ENCODE measurements at places on chromosomes 4 and X. TPM values are rescaled to one million over a fixed set of nuclear protein-coding genes. Genes with fewer than 3 reads are reported as not detected.
A peak's percentile ranks its signal among the peaks of the same experiment; 100 is the strongest.

DNA sequence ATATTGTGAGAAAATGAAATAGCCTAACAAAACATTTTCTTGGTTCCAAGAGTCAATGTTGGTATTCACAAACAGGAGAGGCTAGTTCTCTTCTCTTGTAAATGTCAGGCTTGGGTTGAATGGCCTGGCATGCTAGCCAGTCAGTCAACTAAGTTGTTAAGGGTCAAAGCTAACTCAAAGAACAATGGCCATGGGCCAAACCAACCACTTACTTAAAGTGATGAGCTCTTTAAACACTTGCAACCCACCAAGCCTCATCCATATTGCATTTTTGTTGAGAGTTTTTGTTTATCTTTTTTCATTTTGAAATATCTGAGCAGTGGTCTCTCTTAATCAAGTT lies 394.5 kb downstream of the RAB28 start:
- no peak overlapping the region for H3K4me3 ChIP-seq
- H3K27ac ChIP-seq: no peak overlapping the region
- peaks cover 26% of the 10 kb centered on the region for H3K4me1 ChIP-seq
- no peaks in the 10 kb centered on the region for H3K36me3 ChIP-seq

DNA sequence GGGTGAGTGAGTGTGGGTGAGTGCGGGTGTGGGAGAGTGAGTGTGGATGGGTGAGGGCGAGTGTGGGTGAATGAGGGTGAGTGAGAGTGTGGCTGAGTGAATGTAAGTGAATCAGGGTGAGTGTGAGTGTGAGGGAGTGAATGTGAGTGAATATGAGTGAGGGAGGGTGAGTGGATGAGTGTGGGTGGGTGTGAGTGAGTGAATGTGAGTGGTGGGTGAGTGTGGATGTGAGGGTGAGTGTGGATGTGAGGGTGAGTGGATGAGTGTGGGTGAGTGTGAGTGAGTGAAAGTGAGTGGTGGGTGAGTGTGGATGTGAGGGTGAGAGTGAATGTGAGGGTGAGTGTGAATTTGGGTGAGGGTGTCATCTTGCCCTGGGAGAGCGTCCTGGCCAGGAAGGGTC lies 67.5 kb downstream of the TRIML1 start:
- H3K36me3 ChIP-seq: no peaks in the 10 kb centered on the region
- H3K4me3 ChIP-seq: no peak overlapping the region
- H3K27ac ChIP-seq: no peak overlapping the region
- H3K4me1 ChIP-seq: no peaks in the 10 kb centered on the region
- no peaks in the 10 kb centered on the region for H3K27me3 ChIP-seq

- no peaks in the 10 kb centered on the region for H3K4me1 ChIP-seq
- no peak for DNase-seq
- no peaks in the 10 kb centered on the region for H3K27me3 ChIP-seq
- no peaks in the 10 kb centered on the region for H3K36me3 ChIP-seq
Measured at GRCh38 chrX:129719931-129720530, 18.7 kb upstream of the XPNPEP2 start.

Gene ZAR1
- total RNA-seq: not detected

Gene IDUA
- total RNA-seq: 16.3 TPM

Gene ABCE1
- 80.4 TPM for total RNA-seq

Gene NHSL2
- 2.2 TPM for total RNA-seq

Gene TMPRSS11B
- not detected for total RNA-seq

DNA sequence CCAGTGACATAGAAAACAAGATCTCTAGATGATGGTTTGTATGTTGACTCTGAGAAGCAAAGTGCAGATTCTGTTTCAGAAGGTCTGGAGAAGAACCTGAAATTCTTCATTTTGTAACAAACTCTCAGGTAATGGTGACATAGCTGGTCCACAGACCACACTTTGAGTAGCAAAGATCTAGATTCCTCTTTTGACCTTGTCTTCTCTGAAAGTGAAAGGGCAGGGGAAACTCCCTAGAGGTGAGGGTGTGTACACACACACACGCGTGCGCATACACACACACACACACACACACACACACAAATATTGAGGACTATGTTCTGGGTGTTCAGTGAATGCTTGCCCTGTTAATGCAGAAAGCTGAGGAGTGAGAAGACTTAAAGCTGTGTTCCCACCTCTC lies 110.1 kb downstream of the NHSL2 start:
- peaks cover 11% of the 10 kb centered on the region for H3K4me1 ChIP-seq
- H3K4me3 ChIP-seq: no peak overlapping the region
- no peak overlapping the region for H3K27ac ChIP-seq
- H3K36me3 ChIP-seq: no peaks in the 10 kb centered on the region

- H3K4me3 ChIP-seq: no peak overlapping the region
- no peak for DNase-seq
- H3K4me1 ChIP-seq: no peaks in the 10 kb centered on the region
- no peak overlapping the region for H3K27ac ChIP-seq
Measured at GRCh38 chr4:96293806-96294205, 453.9 kb downstream of the PDHA2 start.

DNA sequence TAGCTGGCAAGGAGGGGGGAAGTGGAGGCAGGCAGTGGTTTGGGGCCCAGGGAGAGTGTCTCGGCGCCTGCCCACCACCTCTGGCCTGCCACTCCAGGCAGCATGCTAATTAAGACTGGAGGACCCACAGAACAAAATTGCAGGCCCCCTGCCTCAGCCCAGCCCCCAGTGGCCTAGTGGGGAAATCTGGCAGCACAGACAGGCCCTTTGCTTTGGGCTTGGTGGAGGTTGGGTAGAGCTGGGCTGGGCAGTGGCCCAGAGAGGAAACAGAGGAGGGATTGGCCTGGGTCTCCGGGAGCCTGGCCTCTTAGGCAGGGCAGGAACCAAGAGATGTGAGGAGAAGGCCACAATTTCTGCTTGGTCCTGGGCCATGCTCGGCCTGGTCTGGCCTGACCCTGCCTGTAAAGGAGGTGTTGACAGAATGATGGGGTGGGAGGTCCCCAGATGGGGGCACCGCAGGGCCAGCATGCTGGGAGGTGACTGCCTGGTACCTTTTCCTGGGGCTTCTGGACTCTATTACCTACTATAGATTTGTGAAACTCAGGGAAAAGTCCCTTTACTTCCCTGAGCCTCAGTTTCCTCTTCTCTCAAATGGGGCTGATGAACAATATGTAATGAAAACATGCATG lies 92.4 kb upstream of the PJA1 start:
- no peak for DNase-seq
- H3K27me3 ChIP-seq: no peaks in the 10 kb centered on the region
- H3K4me3 ChIP-seq: no peak overlapping the region
- H3K36me3 ChIP-seq: no peaks in the 10 kb centered on the region

Gene GRIA2
- total RNA-seq: 9.5 TPM

GRCh38 chr4:56727150-56727549 lies 46.1 kb upstream of the HOPX start:
- peaks cover 3% of the 10 kb centered on the region for H3K4me1 ChIP-seq
- no peak overlapping the region for H3K27ac ChIP-seq
- H3K27me3 ChIP-seq: no peaks in the 10 kb centered on the region
- no peaks in the 10 kb centered on the region for H3K36me3 ChIP-seq
- no peak overlapping the region for H3K4me3 ChIP-seq

Gene NAP1L3
- total RNA-seq: 0.26 TPM

DNA sequence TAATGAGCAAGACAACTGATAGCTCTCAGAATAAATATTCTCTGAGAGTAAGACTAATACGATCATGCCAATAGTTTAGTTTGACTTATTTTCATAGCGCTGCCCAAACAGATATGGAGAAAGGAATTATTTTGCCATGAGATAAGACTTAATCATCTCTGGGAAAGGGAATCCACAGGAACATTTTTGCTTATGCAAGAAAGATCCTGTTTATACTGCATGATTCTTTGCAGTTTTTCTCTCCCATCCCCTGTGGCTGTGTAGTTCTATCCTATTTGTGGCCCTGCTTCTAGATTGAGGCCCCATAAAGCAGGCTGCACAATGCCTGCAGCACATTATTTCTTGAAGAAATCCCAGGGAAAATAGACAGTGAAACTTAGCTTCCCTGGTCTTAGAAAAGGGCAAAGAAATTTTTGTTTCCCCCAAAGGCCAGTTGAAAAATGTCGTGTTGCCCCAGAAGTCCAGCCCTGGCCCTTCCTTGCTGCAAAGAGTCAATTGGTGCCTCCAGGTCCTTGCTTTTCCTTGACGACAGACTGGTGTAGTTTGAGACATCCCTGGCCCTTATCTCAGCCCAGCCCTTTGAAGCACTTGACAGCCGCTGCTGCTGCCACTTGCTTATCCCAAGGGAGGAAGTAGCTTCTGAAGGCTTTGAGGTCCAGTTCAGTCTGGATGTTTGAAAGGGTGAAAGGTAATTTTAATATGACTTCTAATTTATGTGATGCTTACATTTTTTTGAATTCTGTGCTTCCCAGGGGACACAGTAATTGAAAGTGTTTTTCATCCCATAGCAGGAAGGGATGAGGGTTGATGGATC lies 45.0 kb upstream of the SH3RF1 start:
- H3K27ac ChIP-seq: no peak overlapping the region
- no peaks in the 10 kb centered on the region for H3K36me3 ChIP-seq
- no peak for DNase-seq
- peaks cover 14% of the 10 kb centered on the region for H3K4me1 ChIP-seq
- no peak overlapping the region for H3K4me3 ChIP-seq

Gene TSPAN6
- 14.7 TPM for total RNA-seq

Gene MXD4
- total RNA-seq: 52.8 TPM

Gene SMC1A
- 32.0 TPM for total RNA-seq

Gene HTN1
- not detected for total RNA-seq

GRCh38 chrX:33062041-33062440 lies 149.3 kb downstream of the DMD start:
- H3K4me3 ChIP-seq: no peak overlapping the region
- no peaks in the 10 kb centered on the region for H3K4me1 ChIP-seq
- no peak for DNase-seq
- no peaks in the 10 kb centered on the region for H3K27me3 ChIP-seq
- no peaks in the 10 kb centered on the region for H3K36me3 ChIP-seq

DNA sequence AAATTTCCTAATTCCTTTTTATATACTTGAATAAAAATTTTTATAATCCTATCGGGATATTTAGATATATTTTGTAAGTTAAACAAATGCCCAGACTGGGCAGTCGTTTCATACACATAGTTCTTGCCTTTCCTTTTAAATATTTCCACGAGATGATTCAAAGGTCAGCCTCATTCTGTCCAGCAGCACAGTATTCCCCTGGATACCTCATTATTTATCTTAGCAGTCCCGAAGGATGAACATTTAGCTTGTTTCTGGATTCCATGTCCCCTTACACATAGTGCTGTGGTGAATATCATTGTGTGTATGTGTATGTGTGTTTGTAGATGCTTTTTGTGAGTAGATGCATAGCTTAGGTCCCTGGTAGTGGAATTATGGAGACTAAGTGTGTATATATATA lies 38.3 kb downstream of the RAPGEF2 start:
- no peak overlapping the region for H3K4me3 ChIP-seq
- no peak for DNase-seq
- H3K27ac ChIP-seq: no peak overlapping the region
- H3K27me3 ChIP-seq: no peaks in the 10 kb centered on the region

Gene ARSJ
- total RNA-seq: 3.9 TPM

DNA sequence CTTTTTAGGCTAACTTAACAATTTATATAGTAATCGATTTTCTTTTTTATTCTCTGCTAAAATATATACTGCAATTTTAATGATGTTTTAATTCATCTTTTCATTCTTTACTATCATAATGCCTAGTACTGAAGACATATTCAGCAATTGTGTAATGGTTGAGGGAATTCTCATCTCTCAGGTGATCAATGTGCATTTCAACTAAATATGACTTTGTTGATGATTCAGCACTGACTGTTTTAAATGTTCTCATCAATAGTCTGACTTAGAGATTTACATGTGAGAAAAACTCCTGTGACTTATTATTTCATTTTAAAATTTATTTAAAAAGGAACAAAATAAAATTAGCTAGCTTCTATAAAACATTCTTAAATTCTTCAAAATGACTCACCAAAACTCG lies 1450.3 kb downstream of the STIM2 start:
- no peaks in the 10 kb centered on the region for H3K4me1 ChIP-seq
- no peak overlapping the region for H3K4me3 ChIP-seq
- no peaks in the 10 kb centered on the region for H3K36me3 ChIP-seq
- H3K27me3 ChIP-seq: no peaks in the 10 kb centered on the region
- DNase-seq: no peak

GRCh38 chr4:40202474-40202873 lies 5.6 kb downstream of the RHOH start:
- H3K27ac ChIP-seq: no peak overlapping the region
- H3K36me3 ChIP-seq: no peaks in the 10 kb centered on the region
- H3K27me3 ChIP-seq: no peaks in the 10 kb centered on the region
- H3K4me1 ChIP-seq: no peaks in the 10 kb centered on the region

DNA sequence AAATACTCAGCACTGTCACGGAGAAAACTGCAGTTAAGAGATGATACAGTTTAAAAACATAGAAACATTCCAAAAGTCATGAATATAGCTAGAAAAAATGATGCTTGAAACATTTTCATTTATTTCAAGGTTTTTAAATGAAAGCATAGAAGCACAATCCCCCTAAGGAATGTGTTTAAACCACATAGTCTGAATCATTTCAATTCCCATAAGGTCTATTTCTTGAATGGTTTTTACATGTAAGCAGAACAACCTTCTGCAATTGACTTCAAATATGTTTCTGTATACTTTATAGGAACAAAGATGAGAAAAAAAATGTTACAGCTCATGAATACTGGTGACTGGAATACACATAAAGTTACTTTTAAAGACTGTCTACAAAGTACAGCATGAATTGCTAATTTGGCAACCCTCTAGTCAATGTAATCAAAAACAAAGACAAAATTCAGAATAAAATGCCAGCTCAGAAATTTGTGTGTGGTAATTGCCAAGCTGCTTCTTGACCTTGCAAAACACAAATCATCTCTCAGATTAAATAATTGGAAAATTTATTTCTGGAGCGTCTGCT lies 886.4 kb upstream of the ADGRL3 start:
- no peaks in the 10 kb centered on the region for H3K36me3 ChIP-seq
- no peaks in the 10 kb centered on the region for H3K27me3 ChIP-seq
- H3K4me1 ChIP-seq: no peaks in the 10 kb centered on the region
- no peak overlapping the region for H3K4me3 ChIP-seq
- DNase-seq: no peak
- no peak overlapping the region for H3K27ac ChIP-seq

GRCh38 chr4:152534541-152535359 lies 1.1 kb downstream of the FBXW7 start:
- peaks cover 4% of the 10 kb centered on the region for H3K36me3 ChIP-seq
- DNase-seq: peak; percentile 86
- peak overlapping the region; percentile 97 for H3K27ac ChIP-seq
- H3K27me3 ChIP-seq: no peaks in the 10 kb centered on the region

Measured in suprapubic skin (tissue), 4 donors.